ENCODE measurements at places on chromosomes 2 and 18.

DNA sequence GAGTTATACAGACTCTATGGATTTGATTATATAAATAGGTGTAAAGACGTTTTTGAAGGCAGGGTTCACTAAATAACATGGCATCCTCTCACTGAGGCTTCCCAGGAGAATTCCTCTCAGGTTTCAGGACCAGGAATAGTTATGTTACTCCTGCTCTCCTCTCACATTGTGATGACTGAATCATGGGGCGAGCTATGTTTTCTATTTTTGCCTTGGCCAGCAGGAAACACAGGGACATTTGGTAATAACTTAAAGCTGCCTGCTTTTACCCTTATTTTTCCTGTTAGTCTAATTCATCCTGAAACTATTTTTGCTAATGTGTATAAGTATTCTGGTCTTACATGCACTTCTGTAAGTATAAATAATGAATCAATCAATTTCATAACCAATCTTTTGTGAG lies 115.3 kb upstream of the ITGB6 start:
- no peak for DNase-seq

DNA sequence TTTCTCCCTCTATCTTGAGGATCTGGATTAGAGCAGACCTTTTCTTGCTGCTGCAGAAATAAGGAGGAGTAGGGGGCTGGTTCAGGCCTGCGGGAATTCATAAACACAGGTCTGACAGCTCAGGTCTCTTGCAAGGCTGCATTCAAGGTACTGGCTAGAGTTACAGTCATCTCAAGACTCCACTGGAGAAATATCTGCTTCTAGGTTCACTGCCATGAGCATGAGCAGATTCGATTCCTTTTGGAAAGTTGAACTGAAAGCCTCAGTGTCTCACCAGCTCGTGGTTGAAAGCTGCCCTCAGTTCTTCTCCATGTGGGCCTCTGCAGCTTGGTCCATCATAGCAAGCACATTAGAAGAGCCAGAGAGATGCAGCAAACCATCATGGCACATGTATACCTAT lies 124.4 kb upstream of the SETBP1 start:
- DNase-seq, result no peak

- peak; percentile 94 for DNase-seq
These were observed 8.4 kb downstream of the TMEM247 start for GRCh38 chr2:46487667-46488335.

- no peak for DNase-seq
These were observed 493.7 kb upstream of the VRK2 start for GRCh38 chr2:57552885-57553284.

DNA sequence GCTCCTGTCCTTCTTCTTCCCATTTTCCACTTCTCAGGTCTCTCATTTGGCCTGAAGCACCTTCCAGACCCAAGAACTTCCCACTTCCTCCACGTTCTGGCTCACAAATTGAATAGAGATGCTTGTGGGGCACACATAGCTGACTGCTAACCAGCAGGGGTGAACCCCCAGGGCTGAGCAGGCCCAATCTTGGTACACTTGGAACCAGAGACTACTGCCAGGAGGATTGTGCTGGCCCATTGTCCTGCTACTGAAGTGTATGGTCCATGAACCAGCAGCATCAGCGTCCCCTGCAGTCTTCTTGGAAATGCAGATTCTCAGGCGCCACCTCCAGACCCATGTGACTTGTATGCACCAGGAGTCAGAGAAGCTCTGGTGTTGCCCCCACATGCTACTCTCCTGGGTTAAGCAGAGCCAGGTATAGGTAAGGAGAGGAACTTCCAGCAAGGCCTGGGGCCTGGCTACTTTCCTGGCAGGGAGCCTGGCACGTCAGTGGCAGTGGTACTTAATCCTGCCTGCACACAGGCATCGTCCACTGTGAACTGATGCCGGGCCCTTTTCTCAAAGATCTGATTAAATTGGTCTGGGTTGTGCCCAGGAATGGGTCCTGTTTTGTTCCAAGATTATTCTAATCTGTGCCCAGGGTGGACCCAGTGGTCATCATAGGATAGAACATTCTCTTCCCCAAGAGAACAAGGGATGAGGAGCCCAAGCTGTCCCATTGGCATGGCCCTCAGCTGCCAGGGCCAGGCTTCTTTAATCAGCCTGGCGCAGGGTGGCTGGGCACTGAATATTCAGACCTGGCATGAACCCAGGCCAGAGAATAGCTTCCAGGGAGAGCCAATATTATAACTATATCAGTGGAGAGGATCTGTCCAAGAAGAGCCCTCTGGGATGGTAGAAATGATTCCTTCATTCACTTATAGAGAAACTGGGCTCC lies 248.7 kb downstream of the SOX11 start:
- no peak for DNase-seq

Measured in lower leg skin (tissue), 4 donors.